ENCODE measurements at places on chromosomes 2 and 18. TPM values are rescaled to one million over a fixed set of nuclear protein-coding genes. Genes with fewer than 3 reads are reported as not detected.
A peak's percentile ranks its signal among the peaks of the same experiment; 100 is the strongest.

DNA sequence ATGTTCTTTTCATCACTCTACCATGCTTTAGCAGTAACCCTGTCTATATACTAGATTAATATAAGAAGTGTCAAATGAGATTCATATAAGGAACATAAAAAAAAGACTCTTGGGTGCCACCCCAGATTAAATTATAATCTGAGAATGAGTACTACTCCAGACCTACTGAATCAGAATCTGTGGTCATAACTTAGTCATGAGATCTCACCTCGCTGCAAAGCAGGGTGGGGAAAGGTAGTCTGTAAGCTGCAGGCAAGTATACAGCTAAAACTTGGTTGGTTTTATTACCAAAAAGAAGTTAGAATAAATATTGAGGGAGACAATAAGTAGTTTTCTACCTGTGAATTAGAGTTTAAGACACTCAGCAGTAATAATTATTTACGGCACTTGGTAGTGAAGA is 175.6 kb downstream of the PARD3B start:
- no peaks in the 10 kb centered on the region for H3K27me3 ChIP-seq
- DNase-seq, result no peak
- H3K36me3 ChIP-seq, result peaks cover 6% of the 10 kb centered on the region
- no peak overlapping the region for H3K4me3 ChIP-seq
- H3K27ac ChIP-seq, result no peak overlapping the region
- peaks cover 19% of the 10 kb centered on the region for H3K4me1 ChIP-seq

DNA sequence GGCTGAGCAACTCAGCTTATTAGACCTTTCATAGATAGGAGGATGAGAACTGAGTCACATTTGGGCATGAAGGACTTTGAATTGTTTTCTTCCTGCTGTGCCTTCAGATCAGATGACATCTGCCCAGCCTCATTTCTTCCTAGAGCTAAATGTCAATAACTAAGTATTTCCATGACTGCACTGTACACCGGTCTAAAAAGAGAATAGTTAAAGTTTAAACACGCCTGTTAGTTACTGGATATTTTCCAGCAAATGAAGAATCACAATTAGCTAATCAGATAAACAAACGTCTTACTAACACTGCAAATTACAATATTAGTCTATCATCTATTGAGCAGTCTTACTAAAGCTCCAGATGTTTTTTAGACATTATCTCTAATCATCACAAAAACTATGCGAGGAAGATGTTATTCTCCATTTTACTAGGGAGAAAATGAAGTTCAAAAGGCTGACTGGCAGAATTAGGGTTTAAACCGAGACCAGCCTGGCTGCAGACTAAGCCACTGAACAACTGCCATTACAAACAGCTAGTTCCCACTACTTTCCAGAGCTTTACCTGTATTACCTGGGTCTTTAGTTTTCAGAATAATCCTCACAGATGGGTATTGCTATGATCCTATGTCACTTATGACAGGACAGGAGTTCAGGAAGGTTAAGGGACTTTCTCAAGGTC is 69.4 kb upstream of the ZNF397 start:
- H3K4me1 ChIP-seq, result peaks cover 13% of the 10 kb centered on the region
- no peak for DNase-seq
- no peak overlapping the region for H3K4me3 ChIP-seq
- H3K27me3 ChIP-seq, result no peaks in the 10 kb centered on the region
- no peak overlapping the region for H3K27ac ChIP-seq

DNA sequence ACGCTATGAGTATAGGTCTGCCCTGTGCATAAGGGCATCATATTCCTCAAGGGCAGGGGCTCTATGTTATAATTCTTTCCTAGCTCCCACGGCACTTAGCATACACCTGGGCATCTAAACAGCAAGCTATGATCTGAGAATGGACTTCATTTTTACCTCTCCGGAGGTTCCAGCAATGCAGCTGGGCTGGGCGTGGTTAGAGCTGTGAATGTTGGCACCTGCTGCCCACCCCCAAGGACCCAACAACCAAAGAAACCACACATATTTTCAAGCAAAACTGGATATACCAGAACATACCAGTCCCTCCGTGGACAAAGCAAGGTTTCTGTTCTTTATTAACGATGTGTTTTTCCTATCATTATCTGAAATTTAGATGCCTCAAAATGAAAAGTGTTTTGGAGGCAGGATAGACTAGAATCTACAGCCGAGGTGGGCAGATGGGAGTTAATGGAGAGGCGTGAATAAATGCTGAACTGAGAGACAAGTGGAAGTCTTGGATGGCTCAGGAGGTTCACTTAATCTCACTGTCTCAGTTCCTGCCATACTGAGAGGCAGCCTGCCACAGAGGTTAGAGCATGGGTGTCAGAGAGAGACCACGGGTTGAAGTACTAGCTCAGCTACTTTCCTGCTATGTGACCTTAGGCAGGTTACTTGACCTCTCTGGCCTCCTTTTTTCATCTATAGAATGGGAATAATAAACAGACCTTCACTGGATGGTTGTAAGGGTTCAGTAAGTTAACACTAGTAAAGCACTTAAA is 186.6 kb upstream of the SMAD2 start:
- no peak for DNase-seq
- no peak overlapping the region for H3K27ac ChIP-seq
- H3K36me3 ChIP-seq, result peaks cover 1% of the 10 kb centered on the region
- H3K27me3 ChIP-seq, result peaks cover 24% of the 10 kb centered on the region
- no peaks in the 10 kb centered on the region for H3K4me1 ChIP-seq

DNA sequence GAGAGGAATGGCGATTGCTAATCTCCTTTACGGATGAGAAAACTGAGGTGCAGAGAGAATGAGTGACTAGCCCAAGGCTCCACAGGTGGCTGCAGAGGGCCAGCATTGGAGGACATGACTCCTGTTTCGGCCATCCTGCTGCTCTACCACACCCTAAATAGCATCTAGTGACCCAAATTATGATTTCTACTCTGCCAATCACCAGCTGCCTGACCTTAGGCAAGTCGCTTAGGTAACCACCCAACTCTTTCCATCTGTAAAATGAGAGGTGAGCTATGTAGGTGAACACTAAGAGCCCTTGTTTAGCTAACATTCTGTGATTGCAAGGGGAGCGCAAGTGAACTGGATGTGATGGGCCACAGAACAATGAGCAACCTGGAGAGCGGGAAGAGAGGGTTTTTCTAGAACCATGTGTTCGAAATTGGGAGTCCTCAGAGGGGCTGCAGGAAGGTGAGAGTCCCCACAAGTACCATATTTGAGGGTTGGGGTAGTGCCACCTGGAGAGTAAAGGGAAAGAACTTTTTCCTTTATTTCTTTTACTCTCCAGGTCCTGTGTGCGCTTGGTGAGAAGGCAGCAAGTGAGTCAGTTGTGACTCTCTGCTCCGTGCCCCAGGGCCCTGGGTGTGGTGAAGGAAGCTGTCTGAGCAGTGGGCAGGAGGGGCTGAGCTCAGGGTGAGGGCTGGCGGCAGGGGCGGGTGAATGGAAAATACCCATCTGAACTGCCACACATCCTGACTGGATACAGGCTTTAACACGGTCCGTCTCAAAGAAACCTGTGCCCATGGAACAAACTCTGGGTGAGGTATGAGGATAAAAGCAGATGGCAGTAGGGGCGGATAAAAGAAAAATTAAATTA is 2.4 kb downstream of the CYP27C1 start:
- H3K27me3 ChIP-seq, result no peaks in the 10 kb centered on the region
- DNase-seq, result peak; percentile 97
- peak overlapping the region; percentile 98 for H3K27ac ChIP-seq
- peak overlapping the region; percentile 91 for H3K4me3 ChIP-seq
- H3K36me3 ChIP-seq, result peaks cover 4% of the 10 kb centered on the region

GRCh38 chr2:10790228-10790973 is 22.2 kb downstream of the PDIA6 start:
- H3K27me3 ChIP-seq, result no peaks in the 10 kb centered on the region
- peaks cover 8% of the 10 kb centered on the region for H3K4me1 ChIP-seq
- no peak for DNase-seq
- no peak overlapping the region for H3K4me3 ChIP-seq
- H3K27ac ChIP-seq, result no peak overlapping the region

DNA sequence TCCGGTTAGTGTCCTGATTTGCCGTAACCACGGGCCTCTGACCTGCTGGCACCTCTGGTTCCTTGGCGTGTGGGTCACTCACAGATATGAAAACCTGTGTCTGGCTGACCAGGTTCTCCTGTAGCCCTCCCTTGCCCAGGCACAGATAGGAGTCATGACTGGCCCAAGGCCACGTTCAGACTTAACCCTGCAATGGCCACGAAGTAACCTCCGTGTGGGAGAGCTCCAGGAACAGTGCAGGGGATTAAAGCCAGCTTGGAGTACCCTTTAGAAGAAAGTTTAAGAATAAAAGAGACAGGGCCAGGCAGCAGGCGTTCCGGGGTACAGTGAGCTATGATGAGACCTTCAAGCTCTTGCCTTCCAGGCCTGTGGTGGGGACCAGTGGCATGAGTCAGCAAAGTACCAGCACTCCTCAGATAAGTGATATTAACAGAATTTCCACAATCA is 25.5 kb downstream of the CENPO start:
- no peak overlapping the region for H3K27ac ChIP-seq
- H3K4me3 ChIP-seq, result no peak overlapping the region
- H3K4me1 ChIP-seq, result peaks cover 14% of the 10 kb centered on the region
- peak; percentile 54 for DNase-seq

GRCh38 chr2:126383800-126384199 is 272.2 kb upstream of the GYPC start:
- H3K27me3 ChIP-seq, result peaks cover 15% of the 10 kb centered on the region
- no peak for DNase-seq
- H3K36me3 ChIP-seq, result peaks cover 5% of the 10 kb centered on the region
- peaks cover 8% of the 10 kb centered on the region for H3K4me1 ChIP-seq
- H3K27ac ChIP-seq, result no peak overlapping the region

GRCh38 chr2:216532562-216532961 is 33.9 kb downstream of the RPL37A start:
- DNase-seq, result no peak
- peak overlapping the region; percentile 64 for H3K27ac ChIP-seq
- no peak overlapping the region for H3K4me3 ChIP-seq
- no peaks in the 10 kb centered on the region for H3K36me3 ChIP-seq
- no peaks in the 10 kb centered on the region for H3K27me3 ChIP-seq

DNA sequence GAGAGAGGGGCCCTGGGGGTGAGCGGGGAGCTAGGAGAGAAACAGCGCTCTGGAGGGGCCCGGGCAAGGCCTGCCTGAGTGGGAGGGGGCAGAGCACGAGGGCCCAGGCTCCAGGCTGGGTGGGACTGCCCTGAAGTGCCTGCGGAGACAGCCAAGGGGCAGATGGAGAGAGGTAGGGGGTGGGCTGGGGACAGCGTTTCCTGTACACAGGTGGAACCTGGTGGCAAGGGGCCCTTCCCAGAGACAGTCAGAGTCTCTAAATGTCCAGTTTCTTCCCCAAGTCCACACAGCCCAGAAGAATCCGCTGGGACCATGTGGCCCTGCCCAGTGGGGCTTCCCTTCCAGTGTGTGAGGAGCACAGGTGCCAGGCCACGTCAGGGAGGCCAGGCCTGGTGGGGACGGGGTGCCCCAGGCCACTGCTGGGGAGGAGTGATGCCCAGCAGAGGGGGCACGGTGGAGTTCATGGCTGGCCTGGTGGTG is 1.7 kb upstream of the GPR35 start:
- no peaks in the 10 kb centered on the region for H3K27me3 ChIP-seq
- no peak overlapping the region for H3K27ac ChIP-seq
- peaks cover 7% of the 10 kb centered on the region for H3K4me1 ChIP-seq
- H3K4me3 ChIP-seq, result no peak overlapping the region
- no peaks in the 10 kb centered on the region for H3K36me3 ChIP-seq

DNA sequence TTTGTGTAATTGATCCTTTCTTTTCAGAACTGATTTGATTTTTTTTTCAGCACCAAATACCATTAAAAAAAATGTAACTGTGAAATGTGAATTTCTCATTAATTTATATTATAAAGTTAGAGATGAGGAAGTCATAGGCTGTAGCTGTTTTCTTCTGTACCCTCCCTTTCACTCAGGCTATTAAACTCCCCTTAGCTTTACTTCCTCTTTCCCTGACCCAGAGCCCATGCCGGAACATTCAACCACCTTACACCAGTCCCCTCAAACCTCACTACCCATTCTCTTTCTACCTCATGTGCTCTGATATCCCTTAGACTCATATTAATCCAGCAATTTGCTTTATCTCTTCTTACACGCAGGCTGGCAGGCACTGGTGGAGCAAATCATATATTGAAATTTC is 12.4 kb downstream of the GALNT5 start:
- DNase-seq, result no peak
- no peak overlapping the region for H3K27ac ChIP-seq
- peaks cover 2% of the 10 kb centered on the region for H3K4me1 ChIP-seq
- no peak overlapping the region for H3K4me3 ChIP-seq
- no peaks in the 10 kb centered on the region for H3K27me3 ChIP-seq
- H3K36me3 ChIP-seq, result peaks cover 6% of the 10 kb centered on the region

- no peak overlapping the region for H3K27ac ChIP-seq
- H3K27me3 ChIP-seq, result no peaks in the 10 kb centered on the region
- no peaks in the 10 kb centered on the region for H3K36me3 ChIP-seq
- no peak for DNase-seq
- no peak overlapping the region for H3K4me3 ChIP-seq
- H3K4me1 ChIP-seq, result peaks cover 11% of the 10 kb centered on the region
Measured at GRCh38 chr2:65885266-65885665, 452.9 kb upstream of the SPRED2 start.

GRCh38 chr2:12293874-12294273 is 422.9 kb upstream of the TRIB2 start:
- H3K4me3 ChIP-seq, result no peak overlapping the region
- peaks cover 4% of the 10 kb centered on the region for H3K36me3 ChIP-seq
- peaks cover 2% of the 10 kb centered on the region for H3K27me3 ChIP-seq
- no peak for DNase-seq

GRCh38 chr18:58177896-58178470 is 134.0 kb downstream of the NEDD4L start:
- peak overlapping the region; percentile 53 for H3K27ac ChIP-seq
- H3K36me3 ChIP-seq, result no peaks in the 10 kb centered on the region
- DNase-seq, result no peak
- no peak overlapping the region for H3K4me3 ChIP-seq
- H3K4me1 ChIP-seq, result peaks cover 43% of the 10 kb centered on the region

DNA sequence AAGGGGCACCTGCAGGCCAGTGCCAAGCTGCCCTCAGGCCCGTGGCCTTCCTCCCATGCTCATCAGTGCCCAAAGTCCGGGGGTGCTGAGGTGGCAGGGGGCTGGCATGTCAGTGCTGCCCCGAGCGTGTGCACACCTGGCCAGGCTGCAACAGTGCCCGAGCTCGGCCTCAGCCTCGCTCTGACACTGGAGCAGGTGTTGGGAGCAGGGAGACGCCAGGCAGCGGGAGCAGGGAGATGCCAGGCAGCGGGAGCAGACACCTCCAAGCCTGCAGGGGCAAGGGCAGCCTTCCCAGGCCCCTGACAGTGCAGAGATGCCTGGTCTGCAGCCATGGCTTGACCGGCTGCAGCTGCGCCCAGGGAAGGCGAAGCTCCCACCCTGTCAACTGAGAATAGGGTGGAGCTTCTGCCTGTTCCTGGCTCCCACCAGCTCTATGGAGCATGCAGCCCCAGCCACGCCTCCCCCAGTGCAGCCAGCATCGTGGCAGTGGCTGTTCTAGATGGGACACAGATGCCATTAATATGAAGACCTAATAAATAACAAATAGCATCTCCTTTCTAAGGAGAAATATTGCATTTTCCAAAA is 82.4 kb downstream of the DTNB start:
- no peaks in the 10 kb centered on the region for H3K36me3 ChIP-seq
- DNase-seq, result no peak
- H3K4me1 ChIP-seq, result peaks cover 22% of the 10 kb centered on the region
- H3K27ac ChIP-seq, result no peak overlapping the region

- H3K27ac ChIP-seq, result peak overlapping the region; percentile 74
- H3K4me3 ChIP-seq, result no peak overlapping the region
- no peak for DNase-seq
- H3K4me1 ChIP-seq, result peaks cover 43% of the 10 kb centered on the region
Measured at GRCh38 chr2:196369967-196370366, 198.6 kb upstream of the STK17B start.

The RUFY4 gene
- total RNA-seq, result not detected

The MGAT4A gene
- 2.1 TPM for total RNA-seq

The ALPI gene
- not detected for total RNA-seq

Measured in chondrocyte (in vitro differentiated cells).